ENCODE measurements at places on chromosomes 7 and 10. TPM values are rescaled to one million over a fixed set of nuclear protein-coding genes. Genes with fewer than 3 reads are reported as not detected.

PNLIPRP2 gene
- total RNA-seq: not detected

SLIT1 gene
- total RNA-seq: 0.26 TPM

DKK1 gene
- total RNA-seq: not detected

CLCN1 gene
- not detected for total RNA-seq

ATG9B gene
- total RNA-seq: 42.2 TPM

- no peak for DNase-seq
Observed at GRCh38 chr10:105658696-105659095, 1017.6 kb downstream of the SORCS3 start.

PTN gene
- total RNA-seq: not detected

DNA sequence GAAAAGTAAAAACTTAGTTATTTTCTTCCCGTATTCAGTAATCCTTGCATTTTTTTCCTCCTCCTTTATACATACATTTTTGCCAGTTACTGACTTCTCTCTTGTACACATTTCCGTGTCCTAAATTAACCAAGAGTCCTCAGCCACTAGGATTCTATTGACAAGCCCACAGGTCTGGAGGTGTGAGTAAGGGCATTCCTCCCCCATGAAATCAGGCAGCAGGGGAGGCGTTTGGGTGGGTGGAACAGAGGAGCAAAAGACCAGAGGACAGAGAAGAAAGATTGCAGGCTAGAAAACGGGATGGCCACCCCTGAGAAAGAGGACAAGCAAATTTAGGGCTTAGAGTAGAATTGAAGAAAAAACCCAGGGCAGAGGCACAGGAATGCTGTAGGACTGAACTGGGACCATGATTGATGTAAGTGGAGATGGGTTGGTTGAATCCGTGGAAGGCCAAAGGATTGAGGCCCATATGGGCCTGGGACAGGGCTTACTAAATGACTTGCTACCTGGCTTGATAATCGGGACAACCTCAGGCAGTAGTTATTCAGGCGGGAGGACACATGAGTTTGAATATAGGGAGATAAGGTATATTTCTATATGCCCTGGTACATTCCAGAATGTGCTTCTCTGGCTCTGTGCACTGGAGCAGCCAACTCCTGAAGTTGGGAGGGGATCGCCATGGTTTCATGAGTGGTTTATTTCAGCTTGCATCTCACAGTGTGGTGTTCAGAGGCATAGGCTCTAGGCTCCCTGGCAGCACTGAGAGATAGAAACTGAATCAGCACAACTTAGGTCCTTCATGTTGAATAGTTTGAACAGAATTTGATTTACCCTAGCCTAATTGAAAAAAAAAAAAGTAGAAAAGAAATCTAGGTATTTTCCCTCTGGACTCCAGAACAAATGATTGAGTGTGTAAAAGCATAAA is 28.0 kb downstream of the IKZF1 start:
- no peak for DNase-seq

GRCh38 chr7:946256-946996 is 8.1 kb downstream of the ADAP1 start:
- no peak for DNase-seq

GRCh38 chr10:100866575-100867098 is 46.1 kb upstream of the SLF2 start:
- no peak for DNase-seq

DNA sequence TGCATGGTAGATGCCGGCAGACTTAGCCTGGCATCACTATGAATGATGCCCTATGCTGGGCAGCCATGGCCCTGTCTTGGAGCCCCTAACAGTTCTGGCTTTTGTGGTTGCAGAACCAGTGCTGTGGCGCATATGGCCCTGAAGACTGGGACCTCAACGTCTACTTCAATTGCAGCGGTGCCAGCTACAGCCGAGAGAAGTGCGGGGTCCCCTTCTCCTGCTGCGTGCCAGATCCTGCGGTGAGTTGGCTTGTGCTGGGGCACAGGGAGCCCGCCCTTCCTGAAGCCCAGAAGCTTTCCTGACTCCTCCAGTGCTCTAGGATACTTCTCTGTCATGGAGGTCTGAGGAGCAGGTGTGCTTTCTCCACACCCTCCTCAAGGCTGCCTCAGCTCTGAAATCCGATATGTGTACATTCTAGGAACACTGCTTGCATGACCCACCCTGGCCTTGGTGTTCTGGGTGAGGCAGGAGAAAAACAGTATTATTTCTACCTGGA is 25.6 kb upstream of the SH2D4B start:
- no peak for DNase-seq

INHBA gene
- not detected for total RNA-seq

DNA sequence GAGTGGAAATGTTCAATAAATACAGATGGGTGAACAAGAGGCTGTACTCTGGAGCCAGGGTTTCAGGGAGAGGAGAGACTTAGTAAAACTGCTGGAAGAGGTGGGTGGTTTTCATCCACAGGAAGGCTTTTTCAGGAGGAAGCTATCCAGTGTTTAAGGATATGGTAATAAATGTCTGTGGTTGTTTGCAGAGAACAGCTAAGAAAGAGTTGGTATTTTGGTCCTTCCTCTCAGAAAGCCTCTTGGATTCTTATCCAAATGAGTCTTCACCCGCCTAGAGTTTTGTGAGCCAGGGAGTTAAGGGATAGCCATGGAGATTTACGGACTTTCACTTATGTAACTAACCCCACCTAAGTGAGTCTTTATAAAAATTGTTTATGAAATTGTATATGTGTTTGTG is 95.7 kb downstream of the GNAI1 start:
- DNase-seq: no peak

GRCh38 chr10:100723770-100724530 is 21.4 kb upstream of the PAX2 start:
- DNase-seq: no peak

Data from naive thymus-derived CD8-positive, alpha-beta T cell (primary cell).